HuH-7.5 (cell line): ENCODE measurements at places on chromosomes 13 and 19.
A peak's percentile ranks its signal among the peaks of the same experiment; 100 is the strongest.

- DNase-seq = peak; percentile 27
Measured at GRCh38 chr13:113458253-113459065, 5.2 kb upstream of the ADPRHL1 start.

DNA sequence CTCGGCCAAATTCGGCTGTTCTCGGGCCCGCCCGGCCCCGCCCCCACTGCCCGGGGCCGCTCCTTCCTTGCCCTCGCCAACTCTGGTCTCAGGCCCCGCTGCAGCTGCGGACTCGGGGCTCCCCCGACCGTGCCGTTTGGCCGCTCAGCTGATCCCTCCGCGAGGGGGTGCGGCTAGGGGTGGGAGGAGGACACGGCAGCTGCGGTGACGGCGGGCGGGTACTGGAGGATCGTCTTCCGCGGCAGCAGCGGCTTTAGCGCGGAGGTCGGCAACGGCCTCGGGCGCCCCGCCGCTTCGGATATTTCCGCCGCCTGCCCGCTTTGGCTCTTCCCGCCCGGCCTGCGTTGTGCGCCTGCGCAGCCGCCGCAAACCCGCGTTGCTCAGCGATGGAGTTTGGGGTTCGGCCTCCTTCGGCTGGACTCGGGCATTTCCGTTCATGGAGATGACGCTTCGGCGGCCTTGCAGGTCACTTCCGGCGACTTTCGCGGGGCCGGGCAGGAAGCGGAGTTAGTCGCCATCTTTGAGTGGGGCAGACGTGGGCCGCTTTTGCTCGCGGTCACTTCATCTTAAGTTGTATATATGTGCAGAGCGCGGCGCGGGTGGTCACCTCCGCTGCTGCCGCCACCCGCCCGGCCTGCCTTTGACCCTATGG is 338 bp upstream of the UBE2M start:
- peak; percentile 97 for DNase-seq

DNA sequence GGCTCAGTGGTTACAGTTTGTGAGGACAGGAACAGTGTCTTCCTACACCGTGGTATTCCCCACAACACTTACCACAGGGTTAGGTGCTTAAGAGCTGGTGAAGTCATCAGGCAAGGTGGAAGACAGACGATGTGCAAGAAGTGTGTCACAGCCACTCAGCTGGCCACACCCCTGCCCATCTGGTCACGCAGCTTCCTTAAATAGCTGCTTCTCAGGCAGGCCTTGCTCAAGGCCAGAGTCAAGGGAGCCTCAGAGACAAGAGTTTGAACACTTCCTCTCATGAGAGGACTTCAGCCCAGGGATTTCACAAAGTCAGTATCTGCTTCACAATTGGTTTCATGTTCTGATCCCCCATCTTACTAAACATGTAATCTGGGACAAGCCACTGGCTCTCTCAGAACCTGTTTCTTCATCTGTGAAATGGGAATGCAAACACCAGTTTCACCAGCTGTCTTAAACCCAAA is 80.3 kb upstream of the FRY start:
- DNase-seq = no peak

DNA sequence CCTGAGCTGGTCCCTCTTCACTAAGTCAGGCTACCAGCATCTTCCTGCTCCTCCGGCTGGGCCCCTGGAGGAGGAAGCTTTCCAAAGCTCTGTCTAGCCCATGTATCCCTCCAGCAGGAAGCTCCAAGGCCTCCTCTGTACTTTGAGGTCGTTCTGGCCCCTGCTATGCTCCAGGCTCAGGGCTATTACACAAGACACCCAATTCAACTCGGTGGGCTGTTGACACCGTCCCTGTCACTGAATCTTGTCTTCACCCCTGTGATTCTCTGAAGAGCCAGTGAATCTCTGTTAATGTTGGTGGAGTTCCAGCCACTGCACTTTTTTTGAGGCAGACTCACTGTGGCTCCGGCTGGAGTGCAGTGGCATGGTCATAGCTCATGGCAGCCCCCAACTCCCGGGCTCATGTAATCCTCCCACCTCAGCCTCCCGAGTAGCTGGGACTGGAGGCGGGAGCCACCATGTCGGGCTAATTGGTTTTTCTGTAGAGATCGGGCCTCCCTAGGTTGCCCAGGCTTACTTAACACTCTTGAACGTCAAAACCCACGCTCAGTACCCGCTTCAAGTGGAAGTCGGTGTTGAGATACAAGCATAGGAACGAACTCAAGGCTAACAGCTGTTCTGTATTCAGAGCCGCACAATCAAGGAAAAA is 512 bp upstream of the REX1BD start:
- DNase-seq = no peak
